SIG-M5 (cell line): ENCODE measurements at places on chromosomes 2 and 18.
A peak's percentile ranks its signal among the peaks of the same experiment; 100 is the strongest.

- DNase-seq, result no peak
These were observed 8.8 kb downstream of the ODC1 start for GRCh38 chr2:10439185-10439879.

DNA sequence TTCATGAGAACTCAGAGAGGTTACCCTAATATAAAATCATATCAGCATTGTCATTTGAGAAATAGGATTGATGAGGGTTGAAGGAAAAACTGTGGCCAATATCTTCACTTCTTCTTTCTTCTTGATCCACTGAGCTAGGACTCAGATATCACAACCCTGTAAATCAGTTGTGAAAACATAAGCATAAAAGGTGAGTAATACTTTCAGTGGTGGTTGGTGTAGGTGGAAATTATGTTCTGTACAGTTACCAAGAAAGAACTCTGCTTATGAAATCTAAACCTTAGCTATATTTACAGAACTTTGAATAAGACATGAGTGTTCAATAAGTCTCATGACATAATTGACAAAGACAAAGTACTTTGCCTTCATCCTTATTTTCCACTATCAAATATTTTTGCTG lies 56.3 kb downstream of the PAX3 start:
- DNase-seq, result no peak

DNA sequence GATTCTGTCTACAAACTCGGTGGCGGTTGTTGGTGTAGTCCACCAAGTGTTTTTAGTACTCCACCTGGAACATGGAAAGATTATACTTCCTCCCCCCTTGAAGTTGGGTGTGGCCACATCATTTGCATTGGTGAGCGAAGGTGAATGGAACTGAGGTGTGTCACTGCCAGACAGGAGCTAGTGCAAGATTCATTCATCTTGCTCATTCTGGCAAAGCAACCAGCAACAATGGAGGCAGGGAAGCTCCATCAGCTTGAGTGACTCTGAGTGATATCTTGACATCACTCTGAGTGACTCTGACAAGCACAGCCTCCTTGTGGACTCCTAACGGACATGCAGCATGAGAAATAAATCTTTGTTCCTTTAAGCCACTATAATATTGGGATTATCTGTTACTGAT lies 54.7 kb upstream of the SLC1A4 start:
- no peak for DNase-seq

DNA sequence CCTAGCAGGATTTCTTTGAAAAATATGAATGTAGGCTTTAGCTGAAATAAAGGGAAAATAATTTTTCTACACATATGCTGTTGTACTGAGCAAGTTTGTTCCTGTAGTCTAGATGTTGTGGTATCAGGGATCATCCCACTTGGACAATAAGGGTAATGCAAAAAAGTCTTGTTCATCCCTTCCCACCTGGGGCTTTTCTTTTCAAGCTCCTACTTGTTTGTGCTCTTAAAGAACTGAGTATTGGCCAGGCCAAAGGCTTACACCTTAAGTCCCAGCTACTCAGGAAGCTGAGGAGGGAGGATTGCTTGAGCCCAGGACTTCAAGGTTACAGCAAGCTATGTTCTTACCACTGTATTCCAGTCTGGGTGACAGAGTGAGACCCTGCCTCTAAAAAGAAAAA lies 35.5 kb downstream of the ZC3H6 start:
- no peak for DNase-seq

DNA sequence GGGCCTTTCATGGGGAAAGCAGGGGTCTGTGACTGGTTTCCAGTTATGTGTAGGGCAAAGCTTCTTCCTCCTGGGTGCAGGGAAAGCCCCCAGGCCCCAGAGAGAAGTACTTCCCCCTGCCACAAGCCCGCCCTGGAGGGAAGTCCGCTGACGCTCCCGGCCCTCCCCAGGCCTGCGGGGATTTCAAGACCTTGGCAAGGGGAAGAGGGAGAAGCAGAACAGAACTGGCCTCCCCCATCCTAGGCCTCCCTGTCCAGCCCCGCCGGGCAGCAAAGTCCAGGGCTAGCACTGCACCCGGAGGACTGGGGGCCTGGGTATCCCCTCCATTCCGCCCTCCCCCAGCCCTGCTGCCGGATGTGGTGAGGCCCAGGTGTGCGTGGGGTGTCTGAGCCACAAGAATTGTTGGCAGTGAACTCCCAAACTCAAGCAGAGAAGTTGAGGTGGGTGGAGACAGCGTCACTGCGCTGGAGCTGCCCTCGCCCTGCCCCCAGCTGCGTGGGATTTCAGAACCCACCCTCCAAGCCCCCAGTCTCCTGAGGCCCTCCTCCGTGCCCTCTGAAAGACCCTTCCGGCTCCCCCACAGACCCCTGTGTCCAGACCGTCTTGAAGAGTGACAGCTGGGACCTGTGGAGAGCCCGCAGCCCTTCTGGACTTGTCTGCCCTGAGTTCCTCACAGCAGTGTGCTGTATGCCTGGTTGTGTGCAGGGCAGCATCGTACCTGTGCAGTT lies 1.1 kb upstream of the DUSP2 start:
- DNase-seq, result no peak

DNA sequence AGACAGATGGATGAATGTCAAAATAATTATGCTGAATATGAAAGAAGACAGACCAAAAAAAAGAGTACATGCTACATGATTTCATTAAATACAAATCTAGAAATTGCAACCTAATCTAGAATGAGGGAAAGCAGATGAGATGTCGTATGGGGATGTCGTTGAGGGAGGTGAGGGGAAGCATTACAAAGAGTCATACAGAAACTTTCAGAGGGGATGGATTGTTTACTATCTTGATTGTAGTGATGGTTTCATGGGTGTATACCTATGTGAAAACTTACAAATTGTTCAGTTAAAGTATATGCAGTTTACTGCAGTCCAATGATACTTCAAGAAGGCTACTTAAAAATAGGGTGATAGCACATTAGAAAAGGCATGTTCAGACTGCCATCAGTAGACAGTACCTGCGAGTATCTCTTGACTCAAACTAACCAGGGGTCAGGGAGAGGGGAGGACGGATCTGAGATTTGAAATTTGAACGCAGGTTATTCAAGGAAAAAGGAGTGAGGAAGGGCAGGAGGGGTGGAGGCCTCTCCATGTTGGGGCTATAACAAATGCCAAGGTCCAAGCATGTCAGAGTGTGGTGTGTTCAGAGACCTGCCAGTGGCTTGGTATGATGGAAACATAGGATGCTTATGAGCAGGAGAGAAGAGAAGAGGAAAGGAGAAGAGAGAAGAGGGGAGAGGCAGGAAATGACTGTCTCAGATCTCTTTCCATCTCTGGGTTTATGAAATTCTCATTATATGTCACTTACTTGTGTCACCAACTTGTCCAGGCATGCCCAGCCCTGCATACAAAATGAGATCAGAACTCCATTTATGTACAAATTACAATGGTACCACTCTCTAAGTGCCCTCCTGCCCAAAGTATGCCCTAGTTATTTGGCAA lies 257.3 kb upstream of the CXCR4 start:
- DNase-seq, result no peak

DNA sequence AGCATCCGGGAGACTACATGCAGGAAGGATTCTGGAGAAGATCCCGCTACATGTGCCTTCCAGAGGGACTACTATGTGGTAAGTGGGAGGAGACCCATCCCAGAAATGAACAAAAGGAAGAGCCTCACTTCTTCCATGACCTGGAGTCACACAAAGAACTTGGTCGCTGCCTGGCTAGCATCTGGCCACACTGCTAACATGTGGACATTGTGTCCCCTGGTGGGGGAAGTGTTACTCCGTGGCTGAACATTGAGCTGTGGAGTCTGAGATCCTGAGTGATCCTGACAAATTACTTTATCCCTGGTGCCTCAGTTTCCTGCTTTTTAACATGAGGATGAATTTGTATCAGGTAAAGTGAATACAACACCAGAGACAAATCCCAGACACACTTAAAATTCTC lies 8.4 kb downstream of the SPP2 start:
- no peak for DNase-seq

DNA sequence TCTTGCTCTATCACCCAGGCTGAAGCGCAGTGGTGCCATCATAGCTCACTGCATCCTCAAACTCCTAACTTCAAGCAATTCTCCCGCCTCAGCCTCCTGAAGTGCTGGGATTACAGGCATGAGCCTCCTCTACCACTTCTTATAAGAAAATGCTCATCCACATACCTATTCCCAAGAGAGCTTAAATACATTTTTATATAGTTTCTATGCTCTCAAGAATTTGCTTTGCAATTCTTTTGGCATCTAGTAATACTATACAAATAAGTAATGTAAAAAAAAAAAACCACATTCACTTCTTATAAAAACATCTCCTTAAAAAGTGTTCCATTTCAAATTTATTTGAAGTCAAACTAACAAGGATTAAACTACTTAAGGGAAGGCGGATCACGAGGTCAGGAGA lies 197.3 kb downstream of the DNAH7 start:
- DNase-seq, result no peak

- DNase-seq, result no peak
These were observed 7.7 kb upstream of the EHD3 start for GRCh38 chr2:31226266-31226665.

GRCh38 chr2:119010336-119010735 lies 68.3 kb downstream of the MARCO start:
- no peak for DNase-seq

DNA sequence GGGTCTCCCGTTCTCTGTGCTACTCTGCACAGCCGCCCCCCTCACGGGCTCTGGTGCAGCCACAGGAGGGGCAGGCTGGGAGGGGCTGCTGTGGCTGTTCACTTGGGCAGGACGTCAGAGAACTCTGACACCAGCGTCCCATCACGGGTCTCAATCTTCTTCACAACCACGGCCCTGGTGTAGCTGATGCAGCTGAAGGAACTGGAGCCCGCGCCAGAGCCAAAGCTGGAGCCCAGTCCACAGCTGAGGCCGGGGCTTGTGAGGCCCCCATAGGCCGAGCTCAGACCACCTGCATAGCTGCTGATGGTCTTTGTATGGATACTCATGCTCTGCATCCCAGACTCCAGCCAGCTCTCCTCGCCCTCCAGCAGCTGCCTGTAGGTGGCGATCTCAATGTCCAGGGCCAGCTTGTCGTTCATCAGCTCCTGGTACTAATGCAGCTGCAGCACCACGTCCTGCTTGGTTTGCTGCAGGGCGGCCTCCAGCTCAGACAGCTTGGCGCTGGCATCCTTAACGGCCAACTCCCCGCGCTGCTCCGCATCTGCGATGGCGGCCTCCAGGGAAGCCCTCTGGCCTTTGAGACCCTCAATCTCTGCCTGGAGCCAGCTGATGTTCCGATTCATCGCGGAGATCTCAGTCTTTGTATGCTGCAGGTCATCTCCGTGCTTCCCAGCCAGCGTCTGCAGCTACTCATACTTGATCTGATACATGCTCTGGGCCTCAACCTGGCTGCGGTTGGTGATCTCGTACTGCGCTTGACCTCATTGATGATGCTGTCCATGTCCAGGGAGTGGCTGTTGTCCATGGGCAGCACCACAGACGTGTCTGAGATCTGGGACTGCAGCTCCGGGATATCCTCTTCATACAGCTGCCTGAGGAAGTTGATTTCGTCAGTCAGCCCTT lies 7.4 kb upstream of the DUSP19 start:
- no peak for DNase-seq

- no peak for DNase-seq
These were observed 909 bp downstream of the ATP6V1C2 start for GRCh38 chr2:10722252-10722825.

GRCh38 chr18:64219517-64219916 lies 70.6 kb upstream of the LINC00305 start:
- no peak for DNase-seq

GRCh38 chr2:233486778-233487552 lies 79.6 kb downstream of the USP40 start:
- DNase-seq, result no peak

- no peak for DNase-seq
These were observed 65.0 kb downstream of the ROCK2 start for GRCh38 chr2:11279398-11279797.

DNA sequence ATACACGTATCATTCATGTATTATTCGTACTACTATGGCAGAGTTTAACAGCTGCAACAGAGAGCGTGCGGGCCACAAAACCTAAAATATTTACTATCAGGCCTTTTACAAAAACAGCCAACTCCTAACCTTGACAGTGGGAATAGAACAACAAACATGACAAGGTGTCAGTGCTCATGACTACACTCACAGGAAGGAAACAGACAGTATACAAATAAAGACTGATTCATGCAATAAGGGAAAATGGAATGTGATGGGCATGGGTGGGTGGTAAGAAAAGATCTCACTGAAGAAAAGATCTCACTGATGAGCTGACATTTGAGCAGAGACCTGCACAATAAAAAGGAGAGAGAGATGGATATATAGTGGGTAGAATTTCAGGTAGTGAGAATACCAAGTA lies 347.8 kb downstream of the ALK start:
- no peak for DNase-seq

GRCh38 chr2:75500633-75501032 lies 60.1 kb downstream of the EVA1A start:
- no peak for DNase-seq

GRCh38 chr18:76487782-76488181 lies 7.3 kb downstream of the ZNF516 start:
- no peak for DNase-seq

DNA sequence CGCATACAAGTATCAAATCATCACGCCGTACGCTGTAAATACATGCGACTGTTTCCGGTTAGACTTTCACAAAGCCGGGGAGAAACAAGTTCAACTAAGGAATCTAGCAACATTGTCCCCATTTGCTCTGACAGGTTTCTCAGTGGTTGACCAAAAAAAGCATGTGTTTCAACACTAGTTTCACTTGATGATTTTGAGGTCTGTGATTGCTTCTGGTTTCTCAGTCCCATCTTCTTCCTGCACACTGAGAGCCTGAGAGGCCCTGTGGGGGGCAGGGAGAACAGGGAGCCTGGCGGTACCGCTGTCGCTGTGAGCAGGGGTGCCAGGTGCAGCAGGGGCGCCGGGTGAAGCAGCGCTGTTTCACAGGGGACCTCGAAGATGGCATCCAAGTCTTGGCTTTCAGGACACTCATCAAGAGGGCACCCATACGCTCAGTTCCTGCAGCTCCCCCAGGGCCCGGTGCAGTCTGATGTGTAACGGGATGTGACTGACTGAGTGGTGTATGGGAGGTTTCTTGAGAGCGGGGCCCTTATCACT lies 270.9 kb downstream of the TWIST2 start:
- peak; percentile 32 for DNase-seq

- DNase-seq, result no peak
These were observed 319.9 kb downstream of the EN1 start for GRCh38 chr2:118527571-118527970.

DNA sequence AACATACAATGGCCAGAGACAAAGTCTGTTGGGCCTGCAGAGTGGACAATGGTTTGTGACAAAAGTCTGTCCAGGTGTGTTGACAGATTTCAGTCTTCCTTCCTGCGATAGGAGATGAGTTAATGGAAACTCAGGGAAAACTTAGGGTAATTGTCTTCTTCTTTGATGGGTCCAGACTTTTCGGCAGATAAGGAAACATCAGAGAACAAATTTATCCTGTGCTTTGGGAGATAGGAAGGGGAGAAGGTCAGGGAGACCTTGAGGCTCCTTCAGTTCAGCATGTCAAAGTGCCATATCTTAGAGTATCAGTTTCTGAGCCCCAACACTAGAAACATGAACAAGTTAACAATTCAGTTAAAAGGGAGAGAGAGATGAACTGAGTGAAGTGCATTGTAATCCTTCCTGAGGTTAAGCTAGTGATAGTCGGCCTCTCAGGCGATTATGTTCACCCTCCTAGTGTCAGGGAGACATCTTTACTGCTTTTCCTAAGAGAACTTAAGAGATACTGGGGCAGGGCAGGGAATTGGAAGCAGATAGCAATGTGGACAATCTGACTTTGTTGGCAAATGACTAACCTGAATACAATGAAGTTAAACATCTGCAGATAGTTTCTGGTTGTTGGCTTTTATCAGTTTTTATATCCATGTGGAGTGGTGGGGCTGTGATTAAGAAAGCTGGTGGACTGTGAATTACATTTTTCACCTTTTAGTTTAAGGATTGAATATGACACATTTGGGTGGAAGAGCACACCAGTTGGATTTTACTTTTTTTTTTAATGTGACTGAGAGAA lies 248.8 kb upstream of the FN1 start:
- no peak for DNase-seq
